ENCODE measurements at places on chromosomes 16 and 17.

- DNase-seq: no peak
Measured at GRCh38 chr17:16379654-16380053, 1.2 kb upstream of the UBB start.

DNA sequence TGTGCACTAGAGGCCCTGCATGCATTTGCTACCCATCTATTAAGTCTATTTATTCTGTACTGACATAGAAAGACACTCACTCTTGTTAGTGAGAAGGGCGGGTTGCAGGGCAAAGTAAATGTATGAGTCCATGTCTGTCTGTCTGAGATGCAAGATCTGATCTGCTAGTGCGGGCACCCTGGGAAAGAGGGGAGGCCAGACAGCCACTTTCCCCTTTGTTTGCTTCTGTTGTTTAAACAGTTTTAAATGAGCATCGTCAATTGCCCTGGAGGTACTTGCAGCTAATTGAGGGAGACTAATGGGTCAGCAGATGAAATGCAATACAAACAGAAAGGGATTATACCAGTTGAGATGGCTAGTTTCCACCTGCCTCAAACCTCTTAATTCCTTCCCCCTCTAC lies 24.9 kb downstream of the SCNN1G start:
- no peak for DNase-seq

DNA sequence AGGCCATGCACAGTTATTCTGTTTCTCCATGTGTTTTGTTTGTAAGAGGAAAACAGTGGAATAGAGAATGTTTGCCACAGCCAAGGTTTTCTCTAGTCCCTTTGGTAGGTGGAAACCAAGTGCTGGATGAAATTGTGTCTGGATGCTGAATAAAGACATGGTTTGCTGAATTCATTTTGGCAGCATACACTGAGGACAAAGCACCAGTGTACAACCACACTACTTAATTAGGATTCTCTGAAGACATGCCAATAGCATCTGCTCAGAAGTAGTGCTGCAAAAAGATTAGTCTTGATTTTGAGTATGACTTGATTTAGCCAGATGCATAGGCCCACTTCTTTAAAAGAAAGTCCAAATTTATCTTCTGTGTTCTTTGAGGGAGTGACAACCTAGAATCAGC lies 230.5 kb upstream of the CACNG5 start:
- no peak for DNase-seq

- DNase-seq: no peak
Measured at GRCh38 chr17:67052720-67053437, 8.5 kb downstream of the CACNG1 start.

DNA sequence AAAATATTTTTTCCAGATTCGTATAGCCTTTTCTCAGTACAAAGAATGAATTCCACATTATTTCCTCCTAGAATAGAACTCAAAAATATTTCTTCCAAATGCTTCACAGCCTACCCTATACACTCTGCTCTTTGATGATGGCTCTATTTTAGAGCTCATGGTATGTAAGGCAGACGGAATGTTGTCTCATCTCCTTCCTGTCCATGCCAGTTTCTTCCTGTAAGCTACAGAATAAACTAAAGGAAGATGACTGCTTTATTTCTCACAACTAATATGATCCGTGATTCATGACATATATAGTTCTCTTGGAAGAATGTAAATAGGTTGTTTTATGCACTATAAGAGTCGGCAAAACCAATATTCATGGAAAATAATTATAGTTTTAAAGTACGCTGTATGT lies 723.1 kb downstream of the CDH11 start:
- no peak for DNase-seq

DNA sequence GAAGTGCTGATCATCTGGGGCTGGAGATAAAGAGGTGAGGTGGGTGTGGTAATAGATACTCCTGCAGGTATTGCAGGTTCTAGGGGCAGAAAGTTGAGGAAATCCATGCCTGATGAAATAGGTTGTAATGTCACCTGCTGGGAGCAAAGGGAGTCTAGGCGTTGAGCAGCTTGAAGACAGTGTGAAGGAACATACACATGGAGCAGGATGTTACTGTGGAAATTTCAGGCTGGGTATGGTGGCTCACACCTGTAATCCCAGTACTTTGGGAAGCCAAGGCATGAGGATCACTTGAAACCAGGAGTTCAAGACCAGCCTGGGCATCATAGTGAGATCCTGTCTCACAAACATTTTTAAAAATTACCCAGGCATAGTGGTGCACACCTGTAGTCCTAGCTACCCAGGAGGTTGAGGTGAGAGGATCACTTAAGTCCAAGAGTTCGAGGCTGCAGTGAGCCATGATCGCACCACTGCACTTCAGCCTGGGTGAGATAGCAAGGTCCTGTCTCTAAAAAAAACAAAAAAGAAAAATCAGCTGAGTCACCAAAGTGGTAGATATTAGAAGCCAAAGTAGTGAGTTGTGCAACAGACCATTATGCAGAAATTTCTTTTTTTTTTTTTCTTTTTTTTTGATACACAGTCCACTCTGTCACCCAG lies 9.1 kb upstream of the CRYBA1 start:
- DNase-seq: no peak

DNA sequence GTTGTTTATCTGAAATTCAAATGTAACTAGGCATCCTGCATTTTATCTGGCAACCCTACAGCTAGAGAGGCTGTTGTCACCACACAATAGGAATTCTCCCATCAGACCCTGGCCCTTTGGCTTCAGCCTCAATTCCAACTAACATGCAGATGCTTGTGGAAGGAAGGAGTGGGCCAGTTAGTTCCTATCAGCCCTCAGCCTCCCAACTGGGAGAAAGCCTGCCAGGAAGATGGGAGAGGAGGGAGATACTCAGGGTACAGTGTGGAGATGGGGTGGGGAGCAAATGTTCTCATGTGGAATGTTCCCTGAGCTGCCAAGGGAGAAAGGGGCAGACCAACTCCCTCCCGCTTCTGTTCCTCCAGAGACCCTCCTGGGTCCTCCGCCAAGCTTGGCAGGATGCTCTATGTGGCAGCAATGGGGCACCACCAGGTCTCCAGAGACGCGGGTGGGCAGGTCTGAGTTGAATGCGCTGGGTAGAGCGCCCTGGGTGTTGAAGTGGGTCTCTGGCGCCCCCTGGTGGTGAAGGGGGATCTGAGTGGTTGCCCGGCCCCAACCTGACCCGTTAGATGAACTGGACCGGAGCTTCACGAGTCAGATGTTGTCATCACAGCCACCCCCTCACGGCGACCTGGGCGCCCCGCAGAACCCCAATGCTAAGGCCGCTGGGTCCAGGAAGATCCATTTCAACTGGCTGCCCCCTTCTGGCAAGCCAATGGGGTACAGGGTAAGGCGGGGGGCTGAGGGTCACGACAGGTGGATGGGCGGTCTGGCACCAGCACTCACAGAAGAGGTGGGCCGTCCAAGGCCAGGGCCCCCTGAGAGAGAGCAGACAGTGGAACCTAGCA lies 15.2 kb downstream of the GALK1 start:
- DNase-seq: peak; percentile 59

DNA sequence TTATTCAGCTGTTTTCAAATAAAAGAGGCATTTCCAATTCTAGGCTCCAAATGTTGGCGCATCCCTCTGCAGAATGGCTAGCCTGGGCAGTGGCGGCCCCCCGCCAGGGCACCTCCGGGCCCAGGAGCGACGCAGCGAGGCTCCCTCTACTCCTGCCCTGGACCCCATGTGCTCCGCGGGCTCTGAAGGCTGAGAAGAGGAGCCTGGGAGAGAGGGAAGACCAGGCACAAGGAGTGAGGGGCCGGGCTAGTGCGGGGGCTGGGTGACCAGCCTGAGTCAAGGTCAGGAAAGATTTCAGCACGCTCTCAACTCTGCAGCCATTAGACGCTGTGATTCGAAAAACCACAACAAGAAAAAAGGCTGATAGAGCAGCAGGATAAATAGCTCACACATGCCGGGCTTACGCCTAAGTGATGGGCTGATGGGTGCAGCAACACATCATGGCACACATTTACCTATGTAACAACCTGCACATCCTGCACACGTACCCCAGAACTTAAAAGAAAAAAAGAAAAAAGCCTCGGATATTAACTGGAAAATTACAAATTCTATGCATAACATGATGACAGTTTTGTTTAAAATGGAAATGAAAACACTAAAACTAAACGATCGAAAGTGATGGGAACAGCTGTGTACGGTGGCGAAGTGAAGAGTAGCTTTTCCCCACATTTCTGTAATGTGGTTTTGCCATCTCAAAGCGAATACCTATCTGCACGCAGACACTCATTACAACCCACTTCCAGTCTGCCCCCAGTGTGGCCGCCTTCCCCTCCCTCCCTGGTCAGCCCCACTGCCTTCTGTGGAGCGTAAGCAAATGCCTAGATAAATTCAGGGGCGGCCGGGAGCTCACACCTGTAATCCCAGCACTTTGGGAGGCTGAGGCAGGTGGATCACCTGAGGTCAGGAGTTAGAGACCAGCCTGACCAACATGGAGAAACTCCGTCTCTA lies 44.4 kb downstream of the MAP1LC3B start:
- no peak for DNase-seq

GRCh38 chr16:74929636-74930035 lies 55.3 kb downstream of the WDR59 start:
- DNase-seq: no peak

DNA sequence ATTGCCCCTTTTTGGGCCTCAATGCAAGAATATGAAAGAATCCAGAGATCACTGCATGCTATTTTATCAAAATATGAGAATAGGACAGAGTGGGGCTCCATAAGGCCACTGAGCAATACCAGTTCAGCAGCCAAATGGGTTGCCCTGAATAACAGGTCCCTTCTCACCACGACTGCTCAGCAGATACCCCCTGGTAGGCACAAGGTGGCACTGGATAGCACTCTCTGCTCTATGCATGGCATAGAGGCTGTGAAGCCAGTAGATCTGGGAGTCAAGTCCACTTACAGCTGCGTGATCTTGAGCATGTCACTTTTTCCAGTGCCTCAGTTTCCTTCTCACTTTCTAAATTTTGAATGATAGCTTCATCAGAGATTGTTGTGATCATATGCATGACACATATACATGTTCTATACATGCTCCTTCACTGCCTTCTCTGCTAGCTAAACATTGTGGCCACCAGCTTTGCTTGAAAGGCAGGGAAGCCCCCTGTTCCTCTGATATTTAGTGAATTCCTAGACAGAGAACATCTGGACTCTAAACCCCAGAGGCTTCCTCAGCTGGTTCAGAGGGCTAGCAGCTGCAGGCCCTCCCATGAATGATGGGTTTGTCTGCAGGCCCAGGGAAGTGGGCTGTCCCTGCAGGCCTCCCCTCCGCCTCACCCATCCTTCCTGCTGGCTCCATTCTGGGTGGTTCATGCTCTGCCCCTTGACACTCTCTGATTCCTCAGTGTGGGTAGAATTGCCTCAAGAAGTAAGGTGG lies 84.9 kb upstream of the ASIC2 start:
- no peak for DNase-seq

DNA sequence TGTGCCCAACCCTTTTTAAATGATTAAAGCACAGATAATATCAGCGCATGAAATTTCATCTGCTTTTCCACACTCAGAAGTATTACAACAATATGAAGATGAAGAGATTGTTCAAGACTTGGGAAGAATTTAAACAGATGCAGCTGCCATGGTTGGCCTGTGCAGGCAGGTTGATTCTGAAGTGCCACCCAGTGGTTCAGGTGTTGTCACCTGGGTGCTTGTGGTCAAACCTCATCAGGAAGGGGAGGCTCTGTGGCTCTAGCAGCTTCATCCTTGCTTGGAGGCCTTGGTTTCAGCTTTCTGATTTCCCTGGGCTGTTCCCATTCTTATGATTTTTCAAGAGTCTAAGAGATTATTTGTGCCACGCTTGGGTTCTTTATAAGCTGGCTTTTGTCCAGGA lies 22.2 kb upstream of the CLEC18C start:
- no peak for DNase-seq

- DNase-seq: no peak
Measured at GRCh38 chr17:2423271-2423670, 22.4 kb upstream of the MNT start.

GRCh38 chr16:51834794-51835193 lies 683.7 kb upstream of the SALL1 start:
- DNase-seq: no peak

DNA sequence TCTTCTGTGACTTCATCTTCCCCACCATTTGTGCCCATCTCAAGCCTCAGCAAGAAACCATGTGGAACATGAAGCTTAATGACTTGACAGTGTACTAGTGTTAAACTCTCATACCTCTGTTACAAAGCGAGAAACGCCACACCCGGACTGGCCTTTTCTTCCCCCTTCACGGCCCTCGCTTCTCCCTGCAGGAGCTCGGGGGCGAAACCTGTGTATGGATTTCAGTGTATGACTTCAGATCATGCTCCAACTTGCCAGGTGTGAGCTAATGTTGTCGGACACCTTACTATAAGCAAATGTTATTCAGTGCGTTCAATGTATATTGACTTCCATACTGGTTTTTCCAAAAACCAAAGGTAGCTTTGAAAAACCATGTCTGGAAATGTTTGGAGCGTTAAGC lies 20.1 kb upstream of the SLC5A11 start:
- DNase-seq: peak; percentile 27

DNA sequence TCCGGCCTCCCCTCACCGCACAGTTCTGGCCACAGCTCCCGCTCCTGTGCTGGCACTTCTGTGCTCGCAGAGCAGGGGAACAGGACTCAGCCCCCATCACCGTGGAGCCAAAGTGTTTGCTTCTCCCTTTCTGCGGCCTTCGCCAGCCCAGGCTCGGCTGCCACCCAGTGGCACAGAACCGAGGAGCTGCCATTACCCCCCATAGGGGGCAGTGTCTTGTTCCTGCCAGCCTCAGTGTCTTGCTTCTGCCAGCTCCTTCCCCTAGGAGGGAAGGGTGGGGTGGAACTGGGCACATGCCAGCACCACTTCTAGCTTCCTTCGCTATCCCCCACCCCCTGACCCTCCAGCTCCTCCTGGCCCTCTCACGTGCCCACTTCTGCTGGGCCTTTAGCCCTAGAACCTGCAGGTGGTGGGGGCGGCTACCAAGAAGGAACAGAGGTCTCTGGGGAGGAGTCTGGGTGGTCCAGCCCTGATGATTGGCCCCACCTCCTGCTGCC lies 645 bp upstream of the ELMO3 start:
- DNase-seq: no peak

DNA sequence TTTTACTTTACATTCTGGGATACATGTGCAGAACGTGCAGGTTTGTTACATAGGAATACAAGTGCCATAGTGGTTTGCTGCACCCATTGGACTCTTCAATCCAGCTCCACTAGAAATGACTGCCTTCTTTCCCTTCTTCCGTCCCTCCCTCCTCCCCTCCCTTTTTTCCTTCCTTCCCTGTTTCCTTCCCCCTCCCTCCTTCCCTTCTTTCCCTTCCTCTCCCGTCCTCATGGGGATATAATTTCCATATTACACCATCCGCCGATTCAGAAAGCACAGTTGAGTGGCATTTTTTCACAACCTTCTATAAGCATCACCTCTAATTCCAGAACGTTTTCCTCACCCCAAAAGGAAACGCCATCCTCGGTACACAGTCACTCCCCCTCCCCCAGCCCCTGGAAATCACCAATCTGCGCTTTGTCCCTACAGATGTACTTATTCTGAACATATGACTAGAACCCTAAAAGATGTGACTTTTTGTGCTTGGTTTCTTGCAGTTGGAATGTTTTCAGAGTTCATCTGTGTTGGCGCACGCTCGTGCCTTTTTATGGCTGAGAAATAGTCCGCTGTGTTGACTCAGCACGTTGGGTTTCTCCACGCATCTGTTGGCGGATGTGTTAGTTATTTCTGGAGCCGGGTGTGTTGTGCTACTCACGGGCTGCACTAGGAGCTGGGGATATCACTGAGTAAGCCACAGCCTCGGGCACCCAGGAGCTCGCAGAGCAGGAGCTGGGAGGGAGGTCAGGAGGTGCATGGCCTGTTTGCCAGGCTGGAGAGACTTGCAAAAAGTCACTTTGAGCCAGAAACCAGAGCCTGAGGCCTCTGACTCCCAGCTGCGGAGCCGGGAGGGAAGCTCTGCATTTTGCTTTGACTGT lies 336.4 kb downstream of the SEC14L1 start:
- DNase-seq: peak; percentile 73

GRCh38 chr16:47728205-47728604 lies 267.1 kb downstream of the PHKB start:
- no peak for DNase-seq
